ENCODE measurements at places on chromosomes 7 and 10.

GRCh38 chr7:157139111-157139809, 534 bp downstream of the UBE3C start:
- no peak for DNase-seq

GRCh38 chr10:107451047-107451446, 286.5 kb upstream of the SORCS1 start:
- DNase-seq, result no peak

DNA sequence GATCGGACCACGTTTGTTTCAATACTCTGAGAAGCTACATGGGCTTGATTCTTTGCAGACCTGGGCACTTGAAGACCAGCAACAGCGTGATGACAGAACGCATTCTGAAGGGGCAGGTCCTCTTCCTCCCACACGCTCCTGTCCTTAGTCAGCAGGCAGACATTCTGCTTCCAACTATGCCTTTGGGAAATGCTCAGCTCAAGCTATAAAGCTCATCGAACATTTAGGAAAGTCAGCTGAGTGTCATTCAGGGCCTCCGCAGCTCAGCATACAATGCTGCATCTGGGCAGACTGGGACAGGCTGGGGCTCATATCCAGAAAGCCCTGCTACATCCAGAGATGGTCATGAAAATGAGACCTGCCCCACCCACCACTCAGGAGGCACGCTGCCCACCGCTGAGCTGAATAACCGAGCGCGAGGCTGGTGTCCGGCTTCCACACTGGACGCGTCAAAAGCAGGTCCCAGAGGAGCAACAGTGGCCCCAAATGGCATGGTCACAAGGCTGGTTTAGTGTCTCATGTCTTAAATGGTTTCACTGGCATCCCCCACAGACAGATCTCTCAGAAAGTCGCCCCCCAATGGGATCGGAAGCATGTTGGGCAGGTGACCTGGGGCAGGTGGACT, 274.0 kb downstream of the DNAJB6 start:
- no peak for DNase-seq

DNA sequence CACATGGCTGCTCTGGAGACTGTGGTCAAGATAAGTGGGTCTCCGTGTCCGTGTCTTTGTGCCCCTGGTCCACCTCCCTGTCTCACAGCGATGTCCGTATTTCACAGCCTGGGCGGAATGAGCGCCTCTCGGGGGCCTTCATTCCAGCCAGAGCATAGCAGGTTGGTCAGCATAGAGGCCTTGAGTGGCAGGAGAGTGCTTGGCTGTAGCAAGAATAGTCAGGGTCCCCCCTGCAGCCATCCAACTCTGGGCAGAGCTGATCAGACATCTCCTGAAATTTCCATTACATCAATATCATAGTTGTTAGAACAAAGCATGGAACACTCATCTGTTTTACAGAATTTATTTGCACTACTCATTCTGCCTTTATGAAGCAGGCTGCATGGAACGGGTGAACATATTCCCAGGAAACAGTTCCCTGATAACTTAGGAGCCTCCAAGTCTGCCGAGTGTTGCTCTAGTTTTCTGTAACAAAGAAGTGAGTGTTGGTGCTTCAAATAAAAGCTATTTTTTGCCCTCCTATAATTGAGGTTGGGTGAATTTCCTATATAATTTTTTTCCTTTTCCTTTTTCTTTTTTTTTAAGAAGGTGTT, 255.3 kb downstream of the INHBA start:
- no peak for DNase-seq
